ENCODE measurements at places on chromosomes 6 and 20.
A peak's percentile ranks its signal among the peaks of the same experiment; 100 is the strongest.

- no peaks in the 10 kb centered on the region for H3K36me3 ChIP-seq
- H3K27me3 ChIP-seq: peaks cover 14% of the 10 kb centered on the region
- peaks cover 14% of the 10 kb centered on the region for H3K4me1 ChIP-seq
- DNase-seq: no peak
- no peak overlapping the region for H3K4me3 ChIP-seq
- H3K27ac ChIP-seq: no peak overlapping the region
These were observed 64.3 kb upstream of the EPB41L1 start for GRCh38 chr20:36090223-36090622.

- no peak for DNase-seq
- H3K36me3 ChIP-seq: no peaks in the 10 kb centered on the region
- H3K4me3 ChIP-seq: no peak overlapping the region
- H3K27ac ChIP-seq: no peak overlapping the region
- H3K27me3 ChIP-seq: no peaks in the 10 kb centered on the region
These were observed 25.0 kb upstream of the C6orf62 start for GRCh38 chr6:24743944-24744335.

DNA sequence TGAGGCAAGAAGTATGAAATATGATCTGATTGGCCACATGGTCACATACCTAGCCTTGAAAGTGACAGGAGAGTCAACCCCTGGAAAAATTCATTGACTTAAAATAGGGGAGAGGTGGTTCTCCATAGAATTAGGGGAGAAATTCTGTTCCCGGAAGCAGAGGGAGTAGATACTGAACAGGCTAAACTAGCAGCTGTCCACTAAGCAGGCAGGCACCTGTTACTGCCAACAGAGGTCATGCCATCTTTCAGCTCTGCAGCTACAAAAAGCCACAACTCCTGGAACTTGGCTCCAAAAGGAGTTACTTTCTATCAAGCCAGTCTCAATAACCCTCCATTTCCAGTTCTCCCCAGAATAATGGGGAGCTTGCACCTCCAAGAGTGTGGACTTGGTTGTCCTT lies 352.5 kb downstream of the MAFB start:
- H3K27me3 ChIP-seq: no peaks in the 10 kb centered on the region
- no peak overlapping the region for H3K27ac ChIP-seq
- H3K4me1 ChIP-seq: no peaks in the 10 kb centered on the region
- H3K36me3 ChIP-seq: no peaks in the 10 kb centered on the region

DNA sequence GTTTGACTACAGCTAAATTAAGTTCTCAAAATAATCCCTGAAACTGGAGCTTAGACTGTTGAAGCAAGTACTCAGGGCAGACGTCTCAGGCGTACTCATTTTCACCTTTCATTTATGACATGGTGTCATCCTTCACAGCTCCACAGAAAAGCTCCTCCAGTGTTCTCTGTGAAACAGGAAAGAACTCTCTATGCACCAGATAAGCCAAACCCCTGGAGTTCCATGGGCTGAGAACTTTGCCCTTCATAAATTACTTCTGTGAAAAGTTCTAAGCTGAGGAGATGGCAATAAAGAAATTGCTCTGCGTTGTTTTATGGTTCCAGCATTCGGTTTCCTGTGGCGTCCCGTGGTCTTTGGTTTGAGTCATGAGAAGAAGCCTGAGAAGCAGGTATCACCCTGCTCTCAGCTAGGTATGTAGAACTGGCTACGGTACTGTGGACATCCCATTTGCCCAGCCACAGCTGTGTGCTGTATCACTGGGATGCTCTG lies 20.2 kb upstream of the RREB1 start:
- peak; percentile 53 for DNase-seq
- peaks cover 26% of the 10 kb centered on the region for H3K4me1 ChIP-seq
- H3K27me3 ChIP-seq: no peaks in the 10 kb centered on the region
- peak overlapping the region; percentile 21 for H3K4me3 ChIP-seq
- H3K36me3 ChIP-seq: no peaks in the 10 kb centered on the region

DNA sequence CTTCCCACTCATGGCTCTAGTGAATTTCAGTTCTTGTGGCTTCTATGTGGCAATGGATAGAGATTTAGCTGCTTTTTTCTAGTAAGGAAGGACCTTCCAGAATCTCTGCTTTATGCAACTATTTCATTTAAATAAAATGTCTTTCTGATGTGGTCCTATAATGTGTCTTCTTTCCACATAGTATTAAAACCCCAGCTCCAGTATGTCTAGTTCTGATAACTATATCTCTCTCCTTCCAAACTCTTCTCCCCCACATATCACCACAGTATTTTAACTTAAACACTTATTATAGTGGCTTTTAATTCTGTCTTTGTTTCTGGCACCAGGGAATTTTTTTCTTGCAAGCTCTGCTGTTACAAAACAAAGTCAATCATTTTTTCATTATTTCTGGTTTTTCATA lies 40.6 kb upstream of the SUMO4 start:
- no peak overlapping the region for H3K4me3 ChIP-seq
- H3K36me3 ChIP-seq: no peaks in the 10 kb centered on the region
- no peaks in the 10 kb centered on the region for H3K27me3 ChIP-seq
- H3K4me1 ChIP-seq: peaks cover 41% of the 10 kb centered on the region
- H3K27ac ChIP-seq: no peak overlapping the region
- no peak for DNase-seq

DNA sequence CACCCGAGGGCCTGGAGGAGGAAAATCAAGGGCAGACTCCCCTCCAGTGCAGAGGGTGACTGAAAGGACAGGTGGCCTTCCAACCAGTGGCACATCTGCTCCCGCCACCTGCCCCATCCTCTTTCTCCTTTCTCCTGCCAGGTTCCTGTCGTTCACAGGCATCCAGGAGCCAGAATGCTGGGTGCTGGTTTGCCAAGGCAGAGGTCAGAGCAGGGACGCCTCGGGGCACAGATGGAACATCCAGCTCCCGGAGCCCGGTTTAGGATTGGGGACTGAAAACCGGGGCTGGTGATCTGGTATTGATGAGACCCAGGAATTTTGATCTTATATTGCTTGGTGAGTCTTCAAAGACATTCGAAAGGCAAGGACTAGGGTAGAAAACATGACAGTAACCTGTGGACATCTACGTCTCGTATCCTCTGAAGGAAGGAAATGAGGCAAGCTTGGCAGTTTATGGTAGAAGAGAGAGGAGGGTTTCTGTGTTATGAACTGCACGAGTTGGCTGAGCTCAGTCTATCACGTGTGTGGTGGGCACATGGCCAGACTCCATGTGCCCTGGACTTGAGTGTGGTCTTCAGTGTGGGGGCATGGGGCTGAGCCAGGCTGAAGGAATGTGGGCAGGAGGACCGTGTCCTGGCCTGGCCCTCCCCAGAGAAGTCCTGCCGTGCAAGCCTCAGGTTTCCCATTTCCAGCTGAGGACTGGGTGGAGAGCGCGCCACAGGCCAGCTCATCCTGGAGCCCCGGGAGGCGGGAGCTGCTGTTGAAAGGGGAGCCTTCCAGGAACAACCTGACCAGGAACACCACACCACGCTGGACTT lies 74.2 kb downstream of the IRF4 start:
- H3K4me1 ChIP-seq: no peaks in the 10 kb centered on the region
- no peak for DNase-seq
- H3K27me3 ChIP-seq: peaks cover 18% of the 10 kb centered on the region
- no peak overlapping the region for H3K4me3 ChIP-seq

DNA sequence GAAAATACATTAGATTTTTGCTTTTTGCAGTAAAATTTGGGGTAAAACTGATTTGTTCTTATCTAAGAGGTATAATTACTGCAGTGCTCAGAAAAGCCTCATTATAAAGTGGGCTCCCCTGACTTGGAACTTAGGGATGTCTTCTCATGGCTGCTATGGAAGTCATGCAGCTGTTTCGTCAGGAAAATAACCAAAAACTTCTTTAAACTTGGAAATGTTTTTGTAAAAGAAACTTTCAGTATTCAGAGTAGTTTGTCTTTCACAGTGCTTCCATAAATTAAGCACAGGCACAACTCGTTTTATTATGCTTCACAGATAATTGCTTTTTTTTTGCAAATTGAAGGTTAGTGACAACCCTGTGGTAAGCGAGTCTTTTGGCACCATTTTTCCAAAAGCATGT lies 6.8 kb downstream of the MAPK14 start:
- peaks cover 71% of the 10 kb centered on the region for H3K4me1 ChIP-seq
- no peak for DNase-seq
- no peak overlapping the region for H3K4me3 ChIP-seq

DNA sequence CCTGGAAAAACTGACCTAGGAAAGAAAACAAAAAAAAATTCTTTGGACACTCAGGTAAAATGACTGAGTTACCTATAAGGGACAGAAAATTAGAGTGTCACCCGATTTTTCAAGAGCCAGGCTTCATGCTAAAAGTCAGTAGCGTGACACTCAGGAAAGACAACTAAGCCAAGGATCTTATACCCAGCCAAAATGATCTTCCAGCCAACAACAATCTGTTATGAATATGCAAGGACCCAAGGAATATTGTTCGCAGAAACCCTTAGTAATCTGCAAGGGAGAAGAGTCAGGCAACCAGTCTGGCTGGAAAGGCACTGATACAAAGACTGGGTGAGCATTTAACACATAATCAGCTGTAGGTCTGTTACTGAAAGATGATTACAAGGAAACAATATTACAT lies 203.6 kb downstream of the GMPR start:
- H3K36me3 ChIP-seq: no peaks in the 10 kb centered on the region
- peaks cover 28% of the 10 kb centered on the region for H3K4me1 ChIP-seq
- H3K27ac ChIP-seq: no peak overlapping the region
- no peaks in the 10 kb centered on the region for H3K27me3 ChIP-seq
- H3K4me3 ChIP-seq: no peak overlapping the region

- H3K27me3 ChIP-seq: no peaks in the 10 kb centered on the region
- H3K36me3 ChIP-seq: no peaks in the 10 kb centered on the region
These were observed 4.0 kb downstream of the DACT2 start for GRCh38 chr6:168315596-168315995.

- peaks cover 38% of the 10 kb centered on the region for H3K27me3 ChIP-seq
- H3K36me3 ChIP-seq: no peaks in the 10 kb centered on the region
- H3K4me1 ChIP-seq: peaks cover 7% of the 10 kb centered on the region
- no peak overlapping the region for H3K4me3 ChIP-seq
- no peak for DNase-seq
These were observed 4.3 kb downstream of the SCUBE3 start for GRCh38 chr6:35218021-35218420.

GRCh38 chr20:21693322-21693721 lies 12.1 kb upstream of the PAX1 start:
- H3K4me1 ChIP-seq: no peaks in the 10 kb centered on the region
- H3K27me3 ChIP-seq: peaks cover 3% of the 10 kb centered on the region
- no peak for DNase-seq
- H3K36me3 ChIP-seq: no peaks in the 10 kb centered on the region

DNA sequence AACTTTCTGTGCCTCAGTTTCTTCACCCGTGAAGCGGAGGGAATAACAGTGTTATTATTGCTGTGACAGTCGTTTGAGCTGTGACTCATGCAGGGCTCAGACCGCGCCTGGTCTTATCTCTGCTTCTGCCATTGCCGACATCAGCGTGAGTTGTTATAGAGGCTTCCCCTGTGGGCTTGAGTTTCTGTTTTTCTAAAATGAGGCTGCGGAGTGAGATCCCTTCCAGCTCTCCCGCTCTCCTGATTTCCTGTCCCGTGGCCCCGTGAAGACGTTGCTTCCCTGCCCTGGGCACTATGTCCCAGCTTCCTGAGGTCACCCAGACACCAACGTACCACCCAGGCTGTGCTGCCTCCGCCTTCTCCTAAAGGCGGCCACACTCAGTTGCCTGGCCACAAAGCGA lies 278.5 kb downstream of the BMP7 start:
- H3K27ac ChIP-seq: no peak overlapping the region
- no peaks in the 10 kb centered on the region for H3K36me3 ChIP-seq
- DNase-seq: no peak
- no peaks in the 10 kb centered on the region for H3K4me1 ChIP-seq
- no peaks in the 10 kb centered on the region for H3K27me3 ChIP-seq

DNA sequence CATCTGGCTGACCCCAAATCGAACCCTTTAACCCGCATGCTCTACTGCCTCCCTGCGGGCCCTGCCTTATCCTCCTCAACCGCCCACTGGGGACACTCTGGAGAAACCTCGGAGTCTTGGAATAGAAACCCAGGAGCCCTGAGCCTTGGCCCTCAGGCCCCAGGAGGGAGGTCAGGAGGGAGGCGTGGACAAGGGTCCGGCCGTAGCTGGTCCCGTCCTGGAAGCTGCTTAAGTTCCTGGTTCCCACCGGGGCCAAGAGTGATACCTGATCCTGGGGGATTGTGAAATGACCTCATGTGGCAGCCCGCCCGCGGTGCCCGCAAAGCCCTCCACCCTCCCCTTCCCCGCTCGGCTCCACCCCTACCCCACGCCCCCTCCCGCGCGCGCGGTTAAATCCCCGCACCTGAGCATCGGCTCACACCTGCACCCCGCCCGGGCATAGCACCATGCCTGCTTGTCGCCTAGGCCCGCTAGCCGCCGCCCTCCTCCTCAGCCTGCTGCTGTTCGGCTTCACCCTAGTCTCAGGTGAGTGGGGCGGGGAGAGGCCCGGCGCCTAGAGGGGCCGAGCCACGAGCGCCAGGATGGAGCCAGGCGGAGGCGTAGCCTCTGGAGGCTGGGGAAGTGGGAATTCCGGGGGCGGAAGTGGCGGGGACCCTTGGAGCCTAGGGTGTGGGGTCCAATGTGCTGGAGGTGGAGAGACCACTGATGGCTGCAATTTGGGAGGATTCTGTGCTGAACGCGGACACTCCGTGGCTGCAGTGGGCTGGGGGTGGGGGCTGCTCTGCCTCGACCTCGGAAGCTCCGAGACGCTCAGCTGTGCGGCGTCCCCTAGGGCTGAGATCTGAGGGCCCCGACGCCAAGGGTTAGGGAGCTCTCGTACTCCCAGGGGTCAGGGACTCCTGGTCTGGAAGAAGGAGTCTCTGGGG lies at the start of gene WFDC2:
Gene WFDC2, plus strand, starts transcription at position 418 of the 926 bp plus-strand sequence. Its CDS starts 29 bp downstream, at position 447.
- H3K36me3 ChIP-seq: no peaks in the 10 kb centered on the region
- H3K27ac ChIP-seq: no peak within 1 kb of the TSS
- H3K27me3 ChIP-seq: peaks cover 25% of the 10 kb centered on the region
- H3K4me1 ChIP-seq: peaks cover 12% of the 10 kb centered on the region
- DNase-seq: no peak

Measured in CD8-positive, alpha-beta memory T cell (primary cell).